Fibroblast of lung (primary cell): ENCODE measurements at places on chromosomes 1 and 21. TPM values are rescaled to one million over a fixed set of nuclear protein-coding genes. Genes with fewer than 3 reads are reported as not detected.

SPRR3 gene
- not detected in 2 replicates for total RNA-seq

IL19 gene
- not detected in 2 replicates for total RNA-seq

TMPRSS15 gene
- not detected in 2 replicates for total RNA-seq

SYDE2 gene
- total RNA-seq, result 7.4 TPM in 2 replicates

BCL2L15 gene
- under 0.01 TPM in 1 of 2 replicates, not detected in the other for total RNA-seq

WNT4 gene
- under 0.01 TPM in 1 of 2 replicates, not detected in the other for total RNA-seq

HIVEP3 gene
- total RNA-seq, result 0.51 and 0.83 TPM in 2 replicates

CD2 gene
- not detected in 2 replicates for total RNA-seq

UBL4B gene
- total RNA-seq, result under 0.01 TPM in 1 of 2 replicates, not detected in the other

SPATC1L gene
- 5.4 and 9.6 TPM in 2 replicates for total RNA-seq

GNG4 gene
- under 0.01 TPM in 2 replicates for total RNA-seq

CFHR3 gene
- total RNA-seq, result 0.17 and 0.26 TPM in 2 replicates

GRCh38 chr1:233356705-233356987, 29.1 kb downstream of the MAP3K21 start:
- no peak for DNase-seq

- peak; percentile 34 for DNase-seq
These were observed 4.3 kb downstream of the PEA15 start for GRCh38 chr1:160209321-160210046.

- DNase-seq, result peak; percentile 91
These were observed 102.4 kb upstream of the SERBP1 start for GRCh38 chr1:67532452-67533216.

DNA sequence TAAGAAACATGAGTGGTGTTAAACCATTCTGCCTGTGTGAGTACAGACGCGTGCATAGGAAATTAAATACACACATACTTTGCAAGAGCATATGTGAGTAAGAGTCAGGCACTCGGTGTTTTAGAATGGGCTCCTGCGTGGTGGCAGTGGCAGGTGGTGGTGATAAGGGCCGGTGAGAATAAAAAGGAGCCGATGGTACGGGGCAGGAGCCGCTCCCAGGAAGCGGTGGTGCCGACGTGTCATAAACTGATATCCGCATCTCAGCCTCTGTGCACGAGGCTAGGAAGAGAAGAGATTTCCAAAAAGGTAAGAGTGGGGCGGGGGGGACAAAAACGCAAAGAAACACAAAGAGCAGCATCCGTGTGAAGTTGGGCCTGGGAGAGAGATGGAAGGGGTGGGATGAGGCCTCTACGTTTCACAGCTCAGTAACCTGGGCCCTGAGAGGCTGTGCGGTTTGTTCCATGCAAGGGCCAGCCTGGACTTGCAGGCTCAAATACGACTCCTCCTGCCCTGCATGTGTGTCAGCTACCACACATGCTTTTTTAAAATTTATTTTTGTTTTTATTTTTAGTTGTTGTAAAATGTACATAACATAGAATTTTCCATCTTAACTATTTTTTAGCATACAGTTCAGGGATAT, 127.7 kb upstream of the COL6A1 start:
- DNase-seq, result no peak

DNA sequence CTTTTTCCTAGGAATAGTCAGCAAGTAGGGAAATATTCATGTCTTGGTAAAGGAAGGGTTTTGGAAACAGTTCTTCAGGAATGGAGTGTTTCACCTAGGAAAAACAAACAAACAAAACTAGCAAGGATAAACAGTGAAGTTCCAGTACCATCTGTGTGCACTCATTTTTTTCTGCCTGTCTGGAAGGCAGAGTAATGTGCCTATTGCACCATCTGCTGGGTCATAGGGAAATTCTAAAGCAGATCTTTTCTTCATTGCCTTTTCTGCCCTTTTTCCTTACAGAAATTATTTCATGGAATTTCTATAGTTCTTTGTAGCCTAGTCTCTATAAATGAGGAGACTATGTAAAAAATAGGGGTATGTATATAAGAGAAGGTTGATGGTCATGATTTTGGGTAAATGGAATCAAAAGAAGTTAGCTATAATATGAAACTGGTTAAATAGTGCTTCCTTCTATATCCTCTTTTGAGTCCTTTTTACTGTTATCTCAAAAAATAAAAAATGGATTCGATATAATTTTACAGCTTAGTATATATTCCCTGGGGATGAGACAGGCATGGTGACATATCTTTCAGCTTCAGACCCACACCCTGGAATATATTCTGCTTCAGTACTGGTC, 3.4 kb upstream of the HRNR start:
- peak; percentile 6 for DNase-seq

GRCh38 chr21:38798481-38798882, 7.2 kb upstream of the ETS2 start:
- DNase-seq, result no peak

DNA sequence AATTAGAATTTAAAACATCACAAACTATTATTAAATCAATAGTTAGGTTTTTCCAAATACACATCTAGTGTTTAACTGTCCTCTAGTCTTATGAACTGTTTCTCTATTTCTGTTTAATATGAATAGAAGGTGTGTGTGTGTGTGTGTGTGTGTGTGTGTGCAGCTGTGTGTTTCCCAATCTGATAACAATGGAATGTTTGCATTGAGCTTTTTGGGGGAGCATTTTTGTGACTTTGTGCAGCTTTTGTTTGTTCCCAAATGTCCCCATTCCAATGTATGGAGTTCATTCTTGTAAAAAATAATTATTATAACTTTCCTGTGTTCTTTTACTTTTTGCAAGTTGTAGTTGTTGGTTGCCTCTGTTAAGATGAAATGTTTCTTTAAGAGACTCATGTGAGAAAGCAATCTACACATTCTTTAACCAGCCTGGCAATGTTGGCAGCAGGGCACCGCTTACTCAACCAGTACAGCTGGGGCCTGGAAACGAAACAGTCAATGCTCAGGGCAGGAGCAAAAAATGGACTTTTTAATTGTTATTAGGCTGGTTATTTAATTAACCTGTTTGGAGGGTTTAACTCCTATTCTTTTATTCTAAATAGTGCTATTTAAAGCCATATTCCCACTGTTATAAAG, 354.3 kb downstream of the SRGAP2C start:
- DNase-seq, result no peak

- DNase-seq, result no peak
These were observed 107.8 kb downstream of the PLPPR5 start for GRCh38 chr1:98896711-98897445.

DNA sequence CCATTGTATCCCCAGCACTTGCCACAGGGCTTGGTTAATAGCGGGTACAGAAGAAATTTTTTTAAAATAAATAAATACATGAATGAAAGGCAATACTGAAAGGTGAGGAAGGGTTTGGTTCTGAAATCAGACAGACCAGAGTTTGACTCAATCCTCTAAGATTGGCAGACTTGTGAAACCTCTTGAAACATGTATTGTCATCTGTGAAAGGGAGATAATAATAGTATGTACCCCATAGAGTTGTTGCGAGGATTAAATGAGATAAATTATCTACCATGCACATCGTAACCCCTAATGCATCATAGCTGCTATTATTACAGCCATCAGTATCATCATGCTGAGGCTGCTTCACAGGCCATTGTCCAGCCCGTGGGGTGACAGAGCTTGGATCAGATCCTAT, 41.4 kb downstream of the S1PR1 start:
- DNase-seq, result no peak

GRCh38 chr1:223269006-223269405, 95.0 kb downstream of the SUSD4 start:
- DNase-seq, result no peak

- DNase-seq, result no peak
These were observed 10.0 kb upstream of the GJB5 start for GRCh38 chr1:34744851-34745250.

DNA sequence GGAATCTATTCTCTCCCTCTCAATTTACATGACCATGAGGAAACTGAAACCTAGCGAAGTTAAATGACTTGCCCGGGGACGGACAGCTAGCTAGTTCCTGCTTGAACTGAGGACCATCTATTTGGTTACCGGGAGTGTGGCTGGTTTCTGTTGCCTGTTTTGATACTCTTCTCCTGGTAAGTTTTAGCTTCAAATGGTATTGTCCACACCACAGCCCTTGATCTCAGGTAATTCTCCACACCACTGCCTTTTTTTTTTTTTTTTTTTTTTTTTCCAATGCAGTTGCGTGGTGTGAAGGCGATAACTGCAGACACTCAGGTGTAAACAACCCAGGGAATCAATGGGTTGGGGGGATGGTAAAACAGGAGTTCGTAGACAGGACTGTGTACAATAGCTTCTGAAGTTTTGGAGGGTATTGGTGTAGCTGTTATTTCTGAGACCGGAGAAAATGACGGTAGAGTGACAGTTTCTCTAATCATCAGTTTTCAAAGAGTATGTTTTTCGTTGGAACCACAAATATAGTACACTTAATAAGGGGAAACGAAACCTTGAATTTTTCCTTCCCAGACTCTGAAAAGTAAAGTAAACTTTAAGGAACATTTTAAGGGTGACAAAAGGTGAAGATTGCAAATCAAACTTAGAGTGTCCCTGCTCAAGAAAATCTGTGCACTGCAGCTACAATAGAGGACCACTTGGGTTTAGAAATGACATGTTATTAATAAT, 125.3 kb upstream of the CACYBP start:
- DNase-seq, result no peak

- DNase-seq, result peak; percentile 26
These were observed 32.0 kb upstream of the CD2 start for GRCh38 chr1:116722016-116722838.

GRCh38 chr1:39926343-39926793, 24.7 kb upstream of the MYCL start:
- DNase-seq, result no peak

- peak; percentile 48 for DNase-seq
These were observed 182.4 kb downstream of the SMYD3 start for GRCh38 chr1:246324711-246325110.

DNA sequence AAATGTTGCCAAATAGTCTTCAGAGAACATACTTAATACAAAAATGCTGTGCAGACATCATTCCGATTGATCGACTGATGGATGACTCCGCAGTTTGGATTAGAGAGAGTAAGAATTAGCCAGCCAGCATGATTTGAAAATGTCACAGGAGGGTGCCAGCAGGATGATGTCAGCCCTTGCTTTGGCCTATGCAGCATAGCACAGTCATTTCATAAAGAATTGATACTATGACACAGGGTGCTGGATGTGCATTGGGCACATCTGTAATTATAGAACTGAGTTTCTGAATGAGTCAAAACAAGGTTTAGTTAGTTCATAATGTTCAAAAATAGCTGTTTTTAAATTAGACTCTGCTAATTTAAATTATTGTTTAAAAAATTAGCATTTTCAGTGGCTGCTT, 21.6 kb upstream of the TRAF5 start:
- DNase-seq, result no peak

- DNase-seq, result no peak
These were observed 371.2 kb downstream of the NPHP4 start for GRCh38 chr1:5620997-5621396.

- peak; percentile 63 for DNase-seq
These were observed 69.2 kb downstream of the OLFML2B start for GRCh38 chr1:161954466-161954865.

DNA sequence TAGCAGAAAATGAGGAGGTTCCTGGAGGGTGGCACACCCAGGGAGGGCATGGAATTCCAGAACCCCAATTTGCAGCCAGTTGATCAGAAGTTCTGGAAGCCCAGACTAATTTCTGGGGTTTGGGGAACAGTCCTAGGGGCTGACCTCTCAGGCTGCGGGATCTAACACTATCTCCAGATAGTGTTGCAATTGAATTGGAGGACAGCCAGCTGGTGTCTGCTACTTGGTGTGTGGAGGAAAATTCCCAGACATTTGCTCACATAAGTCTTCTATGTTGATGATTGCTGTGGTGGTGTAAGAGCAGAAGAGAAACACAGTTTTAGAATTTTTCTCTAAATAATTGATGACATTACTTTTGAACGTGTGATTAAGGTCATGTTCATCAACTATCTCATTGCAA, 154.3 kb upstream of the RNPC3 start:
- peak; percentile 86 for DNase-seq

GRCh38 chr1:64163431-64163830, 40.0 kb upstream of the UBE2U start:
- no peak for DNase-seq

DNA sequence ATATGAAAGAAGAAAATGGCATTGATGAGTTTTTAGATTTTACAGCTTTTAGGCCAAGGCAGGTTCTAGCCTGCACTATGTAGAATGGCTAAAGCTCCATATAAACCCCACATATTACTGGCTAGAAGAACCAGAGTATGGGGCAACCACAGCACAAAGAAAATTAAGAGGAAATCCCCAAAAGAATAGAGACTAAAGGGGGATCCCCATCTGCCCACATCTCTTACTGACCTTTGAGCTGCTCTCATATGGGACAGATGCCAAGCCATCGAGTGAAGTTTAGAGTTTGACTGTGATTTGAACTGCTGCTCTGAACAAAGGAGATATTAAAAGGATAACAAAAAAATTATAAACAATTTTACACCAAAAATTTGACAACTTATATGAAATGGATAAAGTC, 102.2 kb upstream of the HAO2 start:
- no peak for DNase-seq

DNA sequence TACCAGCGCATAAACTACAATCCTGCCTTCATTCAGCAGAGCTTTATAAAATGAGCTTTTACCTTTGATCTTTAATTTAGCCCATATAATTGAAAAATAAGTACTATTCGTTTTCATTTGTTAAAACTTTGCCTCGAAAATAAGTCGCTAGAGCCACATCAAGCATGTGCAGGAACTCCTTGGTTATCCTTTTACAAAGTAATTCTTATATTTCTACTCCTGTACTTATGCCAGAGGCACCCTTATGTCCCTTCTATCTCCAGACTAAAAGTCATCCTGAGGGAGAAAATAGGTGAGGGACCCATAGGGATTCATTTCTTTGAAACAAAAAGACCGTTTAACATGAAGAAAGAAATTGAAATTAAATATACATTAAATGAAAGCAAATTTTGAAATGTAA, 278.2 kb upstream of the C1orf105 start:
- no peak for DNase-seq

- no peak for DNase-seq
These were observed 384.3 kb downstream of the LRRIQ3 start for GRCh38 chr1:73813716-73814115.

DNA sequence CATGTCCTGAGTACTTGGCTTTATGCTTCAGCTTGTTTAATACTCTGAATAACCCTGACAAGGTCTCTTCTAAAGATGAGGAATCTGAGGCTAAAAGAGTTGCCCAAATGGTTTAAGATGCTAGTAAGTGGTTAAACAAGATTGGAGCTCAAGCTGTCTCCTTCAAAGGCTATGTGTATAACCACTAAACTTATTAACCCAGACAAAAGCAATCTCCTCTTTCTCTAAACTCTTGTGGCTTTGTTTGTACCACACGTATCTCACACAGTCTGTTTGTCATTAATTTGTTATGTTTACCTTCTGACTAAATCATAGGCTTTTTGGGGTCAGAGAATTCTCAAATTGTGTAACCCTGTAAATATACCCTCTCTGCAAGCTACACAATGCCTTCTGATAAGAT, 89.9 kb downstream of the HMCN1 start:
- no peak for DNase-seq

GRCh38 chr1:119015547-119015946, 27.4 kb upstream of the TBX15 start:
- DNase-seq, result no peak

GRCh38 chr1:30264672-30265025, 458.7 kb downstream of the MATN1 start:
- DNase-seq, result no peak

GRCh38 chr1:200409203-200409760, 554 bp downstream of the ZNF281 start:
- DNase-seq, result no peak
